ENCODE measurements at places on chromosomes 6 and 20.

GRCh38 chr20:13296070-13296469 is 75.0 kb downstream of the ISM1 start:
- DNase-seq: no peak

DNA sequence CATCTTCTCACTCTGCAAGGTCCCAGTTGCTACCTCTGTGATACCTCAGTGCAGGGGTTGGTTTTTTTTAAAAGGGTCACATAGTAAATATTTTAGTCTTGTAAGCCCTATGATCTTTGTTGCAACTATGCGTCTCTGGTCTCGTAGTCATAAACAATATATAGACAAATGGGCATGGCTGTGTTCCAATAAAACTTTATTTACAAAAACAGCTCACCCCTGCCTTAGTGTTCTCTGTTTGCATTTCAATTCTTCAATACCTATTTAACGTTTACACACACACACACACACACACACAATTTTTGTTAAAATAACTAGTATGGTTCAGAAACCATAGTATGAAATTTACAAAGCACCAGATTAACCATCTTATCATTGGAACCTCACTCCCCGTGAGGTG is 216.8 kb downstream of the PREX1 start:
- DNase-seq: no peak

DNA sequence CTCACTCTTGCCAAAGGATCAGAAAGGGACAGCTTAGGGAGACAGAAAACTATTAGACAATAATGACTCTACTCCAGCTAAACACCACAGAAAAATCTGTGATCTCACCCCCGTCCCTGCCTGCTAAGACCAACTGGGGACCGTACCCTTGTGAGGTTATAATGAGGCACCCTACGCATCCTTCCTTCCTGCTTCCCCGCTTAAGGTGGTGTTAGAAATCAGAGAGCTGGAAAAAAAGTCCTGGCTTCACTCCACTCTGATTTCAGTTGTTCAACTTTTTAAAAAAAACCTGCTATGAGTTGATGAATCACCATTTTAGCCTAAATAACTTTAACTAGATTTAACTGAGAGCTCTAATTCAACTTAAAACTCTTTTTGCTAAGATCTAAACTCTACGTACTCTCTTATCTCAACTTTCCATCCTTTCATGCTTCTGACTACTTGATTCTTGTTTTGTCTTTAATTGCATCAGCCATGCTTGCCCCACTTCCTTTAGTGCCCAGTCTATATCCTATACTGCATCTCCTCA is 35.8 kb upstream of the TMEM14A start:
- DNase-seq: no peak

GRCh38 chr6:90120327-90120726 is 176.3 kb downstream of the BACH2 start:
- no peak for DNase-seq

DNA sequence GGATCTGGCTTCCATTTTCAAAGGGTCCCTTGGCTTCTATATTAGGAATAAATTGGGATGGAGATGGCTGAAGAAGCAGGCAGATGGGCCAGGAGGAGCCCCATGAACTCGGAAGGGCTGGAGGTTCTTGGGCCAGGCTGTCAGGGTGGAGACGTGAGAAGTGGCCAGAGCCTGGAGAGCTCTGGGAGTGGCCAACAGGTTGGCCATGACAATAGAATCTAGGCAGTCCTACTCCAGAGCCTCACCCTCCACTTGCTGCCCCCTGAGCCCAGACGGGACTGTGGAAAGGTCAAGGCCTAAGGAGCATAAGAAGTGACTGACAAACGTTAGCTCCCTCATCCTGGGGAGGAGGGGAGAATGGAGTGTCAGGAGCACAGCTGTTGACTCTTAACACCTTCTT is 62.1 kb downstream of the STK35 start:
- no peak for DNase-seq

- DNase-seq: no peak
Observed at GRCh38 chr20:43537921-43538877, 20.6 kb upstream of the SGK2 start.

DNA sequence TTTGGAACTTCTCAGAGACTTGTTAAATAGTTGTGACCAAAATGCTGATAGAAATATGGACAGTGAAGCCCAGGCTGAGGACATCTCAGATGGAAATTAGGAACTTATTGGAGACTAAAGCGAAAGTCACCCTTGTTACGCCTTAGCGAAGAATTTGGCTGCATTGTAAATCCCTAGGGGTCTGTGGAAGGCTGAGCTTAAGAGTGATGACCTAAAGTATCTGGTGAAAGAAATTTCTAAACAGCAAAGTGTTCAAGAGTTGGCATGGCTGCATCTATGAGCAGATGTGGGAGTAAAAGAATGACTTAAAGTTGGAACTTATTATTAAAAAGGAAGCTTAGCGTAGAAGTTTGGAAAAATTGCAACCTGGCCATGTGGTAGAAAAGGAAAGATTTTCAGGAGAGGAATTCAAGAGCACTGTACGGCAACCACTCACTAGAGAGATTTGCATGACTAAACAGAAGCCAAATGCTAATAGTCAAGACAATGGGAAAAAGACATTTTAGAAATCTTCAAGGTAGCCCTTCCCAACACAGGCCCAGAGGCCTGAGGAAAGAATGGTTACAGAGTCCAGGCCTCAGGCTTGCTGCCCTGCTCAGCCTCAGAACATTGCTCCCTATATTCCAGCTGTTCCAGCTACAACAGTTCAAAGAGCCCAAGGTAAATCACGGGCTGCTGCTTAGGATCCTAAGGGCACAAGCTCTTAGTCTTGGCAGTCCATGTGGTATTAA is 61.6 kb upstream of the TNFRSF21 start:
- DNase-seq: no peak

DNA sequence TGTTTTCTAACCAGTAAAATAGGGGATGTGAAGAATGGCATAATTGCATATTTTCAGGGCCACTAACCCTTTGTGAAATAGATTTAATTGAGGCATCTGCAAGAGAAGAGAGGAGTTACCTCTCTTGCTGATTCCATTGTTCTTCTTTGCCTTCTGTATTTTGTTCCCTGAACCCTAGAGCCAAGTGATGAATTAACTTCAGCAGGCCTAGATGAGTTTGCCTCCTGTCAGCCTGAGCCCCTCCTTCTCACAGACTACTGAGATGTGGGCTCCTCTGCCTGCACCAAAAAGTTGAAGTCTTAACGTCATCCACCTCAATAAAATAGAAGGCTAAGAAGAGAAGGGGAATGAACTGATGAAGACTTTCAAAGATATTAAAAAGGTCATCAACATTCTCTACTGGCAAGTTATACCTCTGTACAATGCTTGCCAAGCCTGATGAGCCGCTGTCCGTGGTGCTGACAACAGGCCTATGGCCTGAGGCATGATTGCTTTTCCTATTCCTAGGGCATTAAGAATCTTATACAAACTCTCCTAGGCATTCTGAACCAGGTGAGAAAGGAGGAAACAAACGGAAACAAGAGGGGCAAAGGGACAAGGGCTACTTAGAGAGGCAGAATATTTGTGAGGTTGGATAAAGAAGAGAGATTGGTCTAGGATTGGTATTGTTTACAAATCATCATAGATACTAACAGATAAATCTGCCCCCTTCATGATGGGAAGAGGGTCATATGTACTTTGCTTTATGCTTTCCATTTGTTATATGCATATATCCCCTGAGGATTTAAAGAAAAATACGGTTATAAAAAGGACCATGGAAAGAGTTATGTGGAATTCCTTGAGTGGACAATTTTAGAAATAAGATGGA is 46.8 kb downstream of the CD24 start:
- DNase-seq: no peak

GRCh38 chr6:94349227-94349626 is 929.9 kb upstream of the EPHA7 start:
- DNase-seq: no peak

DNA sequence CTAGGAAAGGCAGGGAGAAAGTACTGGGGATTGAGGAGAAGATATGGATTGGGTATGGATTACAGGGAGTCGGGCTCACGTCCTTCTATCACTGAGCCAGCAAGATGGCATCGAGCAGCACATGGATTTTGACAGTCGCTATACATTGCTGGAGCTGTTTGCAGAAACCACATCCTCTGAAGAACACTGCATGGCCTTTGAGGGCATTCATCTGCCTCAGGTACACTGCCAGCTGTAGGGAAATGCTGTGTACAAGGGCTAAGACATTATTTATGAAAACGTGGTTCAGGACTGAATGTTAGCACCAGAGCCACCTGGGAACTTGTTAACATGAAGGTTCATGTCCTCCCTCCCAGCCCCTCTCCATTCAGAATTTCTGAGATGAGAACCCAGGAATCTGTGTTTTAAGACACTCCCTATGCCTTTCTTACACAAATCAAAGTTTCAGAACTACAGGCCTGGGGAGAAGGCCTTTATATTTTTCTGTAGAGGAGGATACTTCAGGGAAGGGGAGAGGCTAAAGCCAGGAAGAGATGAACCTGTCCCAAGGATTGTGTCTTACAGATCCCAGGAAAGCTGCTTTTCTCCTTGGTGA is 3.5 kb downstream of the CUL9 start:
- DNase-seq: no peak
